ENCODE measurements at places on chromosomes 16 and 17.
A peak's percentile ranks its signal among the peaks of the same experiment; 100 is the strongest.

DNA sequence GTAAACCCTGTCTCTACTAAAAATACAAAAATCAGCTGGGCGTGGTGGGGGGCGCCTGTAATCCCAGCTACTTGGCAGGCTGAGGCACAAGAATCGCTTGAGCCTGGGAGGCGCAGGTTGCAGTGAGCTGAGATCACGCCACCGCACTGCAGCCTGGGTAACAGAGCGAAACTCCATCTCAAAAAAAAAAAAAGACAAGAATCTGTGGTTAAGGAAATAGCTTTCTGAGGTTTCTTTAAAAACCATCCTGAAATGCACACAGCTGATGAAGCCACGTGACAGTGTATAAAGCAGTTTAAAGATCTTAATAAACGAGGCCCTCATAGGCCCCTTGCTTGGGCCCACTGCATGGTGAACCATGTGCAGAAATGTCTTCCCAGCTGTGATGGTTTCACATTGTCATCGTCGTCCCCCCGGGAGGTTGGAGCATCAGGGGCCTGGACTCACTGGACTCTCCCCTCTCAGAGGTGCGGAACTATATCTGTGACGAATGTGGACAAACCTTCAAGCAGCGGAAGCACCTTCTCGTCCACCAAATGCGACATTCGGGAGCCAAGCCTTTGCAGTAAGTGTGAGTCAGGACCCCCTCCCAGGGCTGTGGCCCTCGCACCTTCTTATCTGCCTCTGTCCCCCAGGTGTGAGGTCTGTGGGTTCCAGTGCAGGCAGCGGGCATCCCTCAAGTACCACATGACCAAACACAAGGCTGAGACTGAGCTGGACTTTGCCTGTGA lies 16.2 kb downstream of the ZNF276 start:
- peak; percentile 43 for DNase-seq

- no peak for DNase-seq
These were observed 63.2 kb downstream of the RPH3AL start for GRCh38 chr17:289409-289808.

DNA sequence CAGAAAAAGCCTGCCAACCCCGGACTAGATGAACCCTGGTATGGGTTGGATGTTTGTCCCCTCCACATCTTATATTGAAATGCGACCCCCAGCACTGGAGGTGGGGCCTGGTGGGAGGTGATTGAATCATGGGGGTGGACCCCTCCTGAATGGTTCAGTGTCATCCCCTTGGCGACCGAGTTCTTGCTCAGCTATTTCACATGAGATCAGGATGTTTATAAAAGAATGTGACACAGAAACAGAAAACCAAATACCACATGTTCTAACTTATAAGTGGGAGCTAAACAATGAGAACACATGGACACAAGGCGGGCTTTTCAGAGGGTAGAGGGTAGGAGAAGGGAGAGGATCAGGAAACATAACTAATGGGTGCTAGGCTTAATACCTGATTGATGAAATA lies 576.0 kb upstream of the HSBP1 start:
- no peak for DNase-seq

DNA sequence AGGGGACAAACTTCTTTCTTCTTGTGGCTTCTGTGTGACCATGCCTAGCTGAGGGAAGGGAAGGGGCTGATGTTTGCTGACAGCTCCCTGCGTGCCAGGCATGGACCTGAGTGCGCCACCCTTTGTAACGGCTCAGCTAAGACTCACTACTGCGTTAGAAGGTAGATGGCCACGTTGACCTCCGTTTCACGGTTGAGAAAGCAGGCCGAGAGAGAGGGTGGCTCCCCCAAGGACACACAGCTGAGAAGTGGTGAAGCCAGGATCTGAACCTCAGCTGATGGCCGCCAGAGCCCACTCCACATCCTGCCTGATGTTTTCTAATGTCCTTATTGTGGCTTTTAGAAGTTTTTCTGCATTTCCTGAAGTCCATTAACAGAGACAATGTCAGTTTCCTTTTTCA lies 45.1 kb downstream of the RGS9 start:
- DNase-seq = peak; percentile 19

DNA sequence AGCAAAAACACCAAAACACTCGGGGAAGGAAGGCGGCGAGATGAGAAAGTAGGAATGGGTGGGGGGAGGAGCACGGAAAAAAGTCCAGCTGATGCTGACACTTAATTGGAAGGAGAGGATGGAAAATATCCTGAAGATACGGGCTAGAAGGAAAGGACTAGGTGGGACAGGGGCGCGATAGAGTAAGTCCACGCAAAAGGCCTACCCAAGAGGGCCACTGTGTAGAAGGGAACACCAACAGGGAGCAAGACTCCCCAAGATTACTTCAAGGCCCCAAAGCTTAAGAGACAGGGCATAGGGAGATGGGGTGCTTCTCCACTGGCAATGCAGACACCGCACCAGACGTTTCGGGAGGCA lies 736 bp downstream of the APPBP2 start:
- no peak for DNase-seq

GRCh38 chr16:3771513-3771912 lies 54.2 kb upstream of the TRAP1 start:
- no peak for DNase-seq

DNA sequence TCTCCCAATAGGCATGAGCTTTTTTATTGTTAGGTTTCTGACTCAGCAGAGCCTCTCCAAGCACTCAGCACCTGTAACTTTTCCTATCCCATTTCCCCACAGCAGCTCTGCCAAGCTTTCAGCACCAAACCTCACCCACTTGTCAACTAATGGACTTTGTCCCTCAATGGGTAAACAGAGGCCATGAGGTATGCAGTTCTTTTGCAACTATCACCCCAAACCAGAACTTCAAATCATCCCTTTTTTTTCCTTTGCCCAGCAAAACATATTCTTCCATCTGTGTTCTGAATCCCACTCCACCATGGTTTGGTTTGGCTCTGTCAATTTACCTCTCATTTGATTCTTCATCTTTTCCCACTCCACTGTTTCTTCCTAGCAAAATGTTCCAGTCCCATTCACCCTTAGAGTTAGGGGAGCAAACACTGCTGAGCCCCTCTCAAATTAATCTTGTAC lies 58.1 kb downstream of the TOX3 start:
- no peak for DNase-seq

DNA sequence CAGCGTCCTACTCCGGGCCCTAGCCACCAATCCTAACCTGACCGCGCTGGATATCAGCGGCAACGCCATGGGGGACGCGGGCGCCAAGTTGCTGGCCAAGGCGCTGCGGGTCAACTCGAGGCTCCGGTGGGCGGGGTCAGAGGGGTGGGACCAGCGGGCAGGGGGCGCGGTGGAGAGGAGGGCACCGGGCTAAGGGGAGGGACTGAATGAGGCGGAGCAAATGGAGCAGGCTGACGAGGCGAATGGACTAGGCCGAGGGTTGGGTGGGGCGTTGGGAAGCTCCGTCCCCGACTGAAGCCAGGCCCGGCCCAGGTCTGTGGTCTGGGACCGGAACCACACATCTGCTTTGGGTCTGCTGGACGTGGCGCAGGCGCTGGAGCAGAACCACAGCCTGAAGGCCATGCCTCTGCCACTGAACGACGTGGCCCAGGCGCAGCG lies 4.6 kb downstream of the CARMIL2 start:
- no peak for DNase-seq

DNA sequence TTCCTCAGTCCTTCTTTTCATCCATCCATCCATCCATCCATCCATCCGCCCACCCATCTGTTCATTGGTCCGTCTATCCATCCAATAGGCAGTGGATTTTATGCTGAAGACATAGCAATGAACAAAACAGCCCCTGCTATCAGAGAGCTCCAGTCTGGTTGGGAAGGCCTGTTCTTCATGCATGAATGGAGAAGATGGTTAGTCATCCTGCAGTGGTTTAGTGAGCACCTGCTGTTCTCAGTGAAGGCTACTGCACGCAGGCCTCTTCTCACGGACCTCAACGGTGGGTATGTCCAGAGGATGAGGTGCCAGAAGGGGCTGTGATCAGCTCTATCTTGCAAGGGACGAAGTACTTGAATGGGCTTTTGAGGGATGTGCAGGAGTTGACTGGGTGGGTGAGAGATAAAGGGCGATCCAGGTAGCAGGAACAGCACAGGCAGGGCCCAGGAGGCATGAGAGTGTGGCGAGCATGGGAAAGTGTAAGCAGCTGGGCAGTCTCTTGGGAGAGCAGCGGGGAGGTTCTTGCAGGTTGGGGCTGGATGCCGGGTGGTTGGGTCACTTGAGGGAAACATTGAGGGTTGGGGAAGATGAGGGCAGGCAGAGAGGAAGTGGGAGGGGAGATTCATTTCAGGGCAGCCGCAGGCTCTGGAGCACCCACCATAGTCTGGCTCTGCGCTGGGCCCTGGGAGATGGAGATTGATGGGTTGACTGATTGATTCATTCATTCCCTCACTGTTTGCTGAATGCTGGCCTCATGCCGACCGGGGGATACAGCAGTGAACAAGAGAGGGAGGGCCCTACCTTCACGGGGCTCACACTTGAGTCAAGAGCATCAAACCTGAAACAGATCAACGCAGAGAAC lies 115.0 kb upstream of the CIBAR2 start:
- DNase-seq = peak; percentile 68

GRCh38 chr16:67562918-67563707 lies 787 bp downstream of the CTCF start:
- DNase-seq = peak; percentile 37

DNA sequence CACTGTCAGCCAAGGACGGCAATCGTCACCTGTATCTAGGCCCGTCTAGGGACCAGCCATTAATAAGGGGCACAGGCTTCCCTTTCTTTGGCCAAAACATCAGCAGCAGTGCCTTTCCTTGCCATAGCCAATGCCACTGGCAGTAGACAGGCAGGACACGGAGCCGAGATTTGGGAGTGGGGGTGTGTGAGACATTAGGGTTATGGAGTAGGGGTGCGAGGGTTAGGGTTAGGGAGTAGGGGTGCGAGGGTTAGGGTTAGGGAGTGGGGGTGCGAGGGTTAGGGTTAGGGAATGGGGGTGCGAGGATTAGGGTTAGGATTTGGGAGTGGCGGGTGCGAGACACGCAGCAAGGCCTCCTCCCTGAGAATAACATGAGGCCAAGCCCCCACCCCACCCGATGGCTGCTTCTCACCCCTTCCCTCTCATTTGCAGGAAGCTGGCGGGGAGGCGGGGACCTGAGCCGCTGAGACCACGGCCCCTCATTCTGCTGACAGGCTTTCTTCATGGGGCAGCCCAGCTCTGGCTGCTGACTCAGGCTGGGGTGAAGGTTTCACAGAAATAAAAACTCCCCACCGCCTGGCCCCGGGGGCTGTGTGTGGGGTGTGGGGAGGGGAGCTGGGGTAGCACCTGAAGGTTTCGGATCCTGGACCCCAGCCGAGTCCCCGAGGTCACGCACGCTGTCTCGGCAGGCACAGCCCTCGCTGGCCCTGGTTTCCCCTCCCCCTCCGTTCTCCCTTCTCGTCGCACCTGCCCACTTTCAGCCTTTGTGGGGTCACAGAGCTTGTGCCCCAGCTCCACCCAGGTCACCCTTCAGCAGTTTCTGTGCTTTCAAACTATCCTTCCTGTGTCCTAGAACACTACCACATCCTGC lies 93.8 kb downstream of the PGS1 start:
- no peak for DNase-seq

- no peak for DNase-seq
These were observed 3.1 kb downstream of the NPW start for GRCh38 chr16:2022723-2023091.

DNA sequence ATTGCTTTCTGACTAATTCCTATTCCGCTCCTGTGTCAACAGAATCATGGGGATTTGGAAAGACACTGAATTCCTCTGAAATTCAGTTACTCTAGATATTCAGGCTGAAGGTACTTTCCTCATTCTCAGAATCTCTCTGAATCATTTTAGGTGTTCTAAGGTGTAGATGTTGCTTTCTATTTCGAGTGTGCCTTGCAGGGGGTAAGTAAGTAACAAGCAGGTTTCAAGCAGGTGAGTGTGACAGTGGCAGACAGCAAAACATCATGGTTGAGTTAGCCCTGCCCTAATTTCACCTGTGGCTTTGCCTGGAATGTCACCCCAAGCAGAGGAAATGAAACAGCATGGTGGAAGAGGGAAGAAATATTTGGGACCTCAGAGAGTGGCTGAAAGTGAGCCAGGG lies 75.1 kb downstream of the SHISA9 start:
- DNase-seq = no peak

GRCh38 chr16:75048530-75048929 lies 49.7 kb downstream of the ZNRF1 start:
- no peak for DNase-seq

GRCh38 chr17:40499551-40500189 lies 1.8 kb downstream of the TNS4 start:
- no peak for DNase-seq

DNA sequence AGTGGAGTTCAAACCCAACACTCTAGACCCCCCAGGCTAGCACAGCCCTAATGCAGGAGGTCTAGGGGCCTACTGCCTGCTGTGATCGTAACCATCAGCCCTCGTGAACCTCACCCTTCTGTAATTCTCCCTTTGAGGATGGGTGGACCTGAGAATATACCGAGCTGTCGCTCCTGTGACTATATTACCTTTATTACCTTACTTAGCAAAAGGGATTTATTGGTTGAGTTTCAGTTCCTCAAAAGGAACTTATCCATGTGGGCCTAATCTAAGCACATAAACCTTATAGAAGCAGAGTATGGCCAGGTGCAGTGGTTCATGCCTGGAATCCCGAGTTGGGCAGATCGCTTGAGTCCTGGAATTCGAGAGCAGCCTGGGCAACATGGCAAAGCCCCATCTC lies 19.2 kb upstream of the EMP2 start:
- DNase-seq = no peak

- DNase-seq = no peak
These were observed 27.2 kb upstream of the CEP20 start for GRCh38 chr16:15915555-15916081.

GRCh38 chr16:48350736-48351135 lies 34.5 kb downstream of the SIAH1 start:
- no peak for DNase-seq

DNA sequence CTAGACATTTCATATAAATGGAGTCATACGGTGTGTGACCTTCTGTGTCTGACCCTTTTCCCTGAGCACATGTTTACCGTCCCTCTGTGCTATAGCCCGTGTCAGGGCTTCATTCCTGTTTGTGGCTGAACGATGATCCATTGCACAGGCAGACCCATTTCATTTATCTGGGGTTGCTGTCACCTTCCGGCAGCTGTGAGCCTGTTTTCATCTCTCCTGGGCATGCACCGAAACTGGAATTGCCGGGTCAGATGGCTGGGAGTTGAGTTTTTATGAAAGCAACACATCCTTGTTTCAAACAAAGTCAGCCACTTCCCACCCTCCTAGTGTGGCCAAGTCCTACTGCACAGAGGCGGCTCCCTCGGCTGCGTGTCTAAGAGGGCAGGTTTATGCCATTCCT lies 25.5 kb downstream of the BAIAP2 start:
- no peak for DNase-seq

- DNase-seq = no peak
These were observed 280.8 kb upstream of the TBX2 start for GRCh38 chr17:61118871-61119270.

DNA sequence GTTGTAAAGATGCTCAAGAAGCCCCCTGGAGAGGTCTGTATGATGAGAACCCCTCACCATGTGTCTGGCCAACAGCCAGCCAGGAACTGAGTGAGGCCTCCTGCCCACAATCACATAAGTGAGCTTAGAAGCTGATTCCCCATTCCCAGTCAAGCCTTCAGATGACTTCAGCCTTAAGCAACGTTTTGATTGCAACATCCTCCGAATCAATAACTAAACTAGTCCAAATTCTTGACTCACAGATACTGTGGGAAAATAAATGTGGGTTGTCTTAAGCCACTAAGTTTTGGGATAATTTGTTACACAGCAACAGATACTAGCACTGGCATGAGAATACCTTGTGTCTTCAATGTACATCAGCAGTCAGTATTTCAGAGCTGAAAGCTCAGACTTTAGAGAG lies 54.5 kb upstream of the HS3ST4 start:
- no peak for DNase-seq
